ENCODE measurements at places on chromosomes 4 and X.

DNA sequence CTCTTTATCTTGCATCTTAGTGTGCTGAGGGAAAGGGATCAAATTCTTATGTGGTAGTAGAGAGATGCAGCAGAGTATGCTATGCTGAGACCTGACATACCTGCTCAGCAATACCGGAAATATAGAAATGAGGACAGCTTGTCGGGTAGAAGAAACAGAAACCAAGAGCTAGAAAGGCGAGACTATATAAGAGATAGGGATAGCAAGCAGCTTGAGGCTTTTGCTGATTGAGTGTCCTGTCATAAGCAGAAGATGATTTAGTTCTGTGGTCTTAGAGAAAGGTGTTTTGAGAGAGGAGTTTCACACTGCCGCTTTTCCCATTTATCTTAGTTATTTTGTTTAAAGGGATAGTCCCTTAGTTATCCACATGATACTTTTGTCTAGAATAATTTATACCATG lies 31.7 kb downstream of the USP9X start:
- no peak for DNase-seq

- no peak for DNase-seq
These were observed 27.8 kb upstream of the RNF128 start for GRCh38 chrX:106698693-106699092.

DNA sequence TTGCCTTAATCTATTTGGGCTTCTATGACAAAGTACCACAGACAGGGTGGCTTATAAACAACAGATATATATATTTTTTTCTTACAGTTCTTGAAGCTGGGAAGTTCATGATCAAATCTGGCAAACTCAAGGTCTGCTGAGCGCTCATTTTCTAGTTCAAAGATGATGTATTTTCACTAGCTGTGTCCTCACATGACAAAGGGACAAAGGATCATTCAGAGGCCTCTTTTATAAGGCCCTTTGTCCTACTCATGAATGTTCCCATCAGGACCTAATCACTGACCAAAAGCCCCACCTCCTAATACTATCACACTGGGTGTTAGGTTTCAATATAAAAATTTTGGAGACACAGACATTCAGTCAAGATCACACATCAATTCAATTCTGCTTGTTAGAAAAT lies 2025.2 kb downstream of the PCDH7 start:
- no peak for DNase-seq

DNA sequence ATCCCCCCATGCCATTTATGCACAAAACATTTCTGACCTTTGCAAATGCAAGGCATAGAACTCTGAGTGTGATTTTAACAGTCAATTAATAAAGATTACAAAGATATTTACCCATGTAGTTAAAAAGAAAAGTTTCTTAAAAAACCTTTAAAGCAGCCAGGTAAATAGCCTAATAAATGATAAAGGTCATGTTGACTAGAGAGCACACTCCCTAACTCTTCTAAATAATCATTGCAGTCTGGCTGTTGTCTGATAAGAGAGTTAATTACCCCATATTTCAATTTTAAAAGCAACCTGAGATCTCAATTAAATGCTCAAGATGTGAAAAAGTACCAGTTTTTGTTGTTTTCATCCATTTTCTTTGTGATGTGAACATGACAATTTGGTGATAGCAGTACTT lies 291.5 kb upstream of the SMIM31 start:
- no peak for DNase-seq

DNA sequence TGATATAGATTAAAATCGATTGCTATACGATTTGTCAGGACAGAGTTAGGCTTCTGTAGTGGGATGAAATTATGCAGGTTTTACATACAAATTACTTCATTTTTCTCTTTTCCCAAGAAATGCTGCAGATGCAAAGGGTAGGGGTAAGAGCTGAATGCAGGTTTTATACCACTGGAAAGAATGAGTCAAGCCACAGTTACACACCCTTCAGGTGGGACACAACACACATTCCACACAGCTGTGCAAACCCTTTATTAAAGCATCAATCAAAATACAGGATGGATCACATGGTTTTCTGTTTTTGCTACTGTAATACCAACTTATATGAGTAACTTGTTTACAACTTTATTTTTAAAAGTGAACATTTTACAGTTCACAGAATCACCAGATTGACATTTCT lies 39.8 kb downstream of the MFAP3L start:
- no peak for DNase-seq

- no peak for DNase-seq
These were observed 52.1 kb downstream of the NDST3 start for GRCh38 chr4:118086344-118086743.

DNA sequence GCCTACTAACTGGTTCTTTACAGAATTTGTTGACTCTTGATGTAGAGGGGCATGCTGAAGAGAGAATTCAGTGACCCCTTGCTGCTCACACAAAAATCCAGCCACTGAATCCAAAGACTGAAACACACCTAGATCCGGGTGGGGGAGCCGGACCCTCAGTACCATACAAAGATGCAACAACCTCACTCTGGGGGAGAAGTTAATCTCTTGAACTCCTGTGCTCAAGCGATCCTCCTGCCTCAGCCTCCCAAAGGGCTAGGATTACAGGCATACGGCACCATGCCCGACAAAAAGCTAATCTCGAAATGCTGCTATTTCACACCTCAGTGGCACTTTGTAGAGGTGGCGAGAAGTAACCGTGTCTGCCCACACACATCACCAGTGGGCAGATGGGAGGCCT lies 88.8 kb upstream of the HELT start:
- DNase-seq: no peak

DNA sequence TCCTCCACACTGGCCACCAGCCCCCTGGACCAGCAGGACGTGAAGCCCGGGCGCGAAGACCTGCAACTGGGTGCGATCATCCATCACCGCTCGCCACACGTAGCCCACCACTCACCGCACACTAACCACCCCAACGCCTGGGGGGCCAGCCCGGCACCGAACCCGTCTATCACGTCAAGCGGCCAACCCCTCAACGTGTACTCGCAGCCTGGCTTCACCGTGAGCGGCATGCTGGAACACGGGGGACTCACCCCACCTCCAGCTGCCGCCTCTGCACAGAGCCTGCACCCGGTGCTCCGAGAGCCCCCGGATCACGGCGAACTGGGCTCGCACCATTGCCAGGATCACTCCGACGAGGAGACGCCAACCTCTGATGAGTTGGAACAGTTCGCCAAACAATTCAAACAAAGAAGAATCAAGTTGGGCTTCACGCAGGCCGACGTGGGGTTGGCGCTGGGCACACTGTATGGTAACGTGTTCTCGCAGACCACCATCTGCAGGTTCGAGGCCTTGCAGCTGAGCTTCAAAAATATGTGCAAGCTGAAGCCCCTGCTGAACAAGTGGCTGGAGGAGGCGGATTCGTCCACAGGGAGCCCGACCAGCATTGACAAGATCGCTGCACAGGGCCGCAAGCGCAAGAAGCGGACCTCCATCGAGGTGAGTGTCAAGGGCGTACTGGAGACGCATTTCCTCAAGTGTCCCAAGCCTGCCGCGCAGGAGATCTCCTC lies 600 bp downstream of the POU3F4 start:
- DNase-seq: no peak

GRCh38 chr4:32030406-32030805 lies 1310.2 kb downstream of the PCDH7 start:
- DNase-seq: no peak

DNA sequence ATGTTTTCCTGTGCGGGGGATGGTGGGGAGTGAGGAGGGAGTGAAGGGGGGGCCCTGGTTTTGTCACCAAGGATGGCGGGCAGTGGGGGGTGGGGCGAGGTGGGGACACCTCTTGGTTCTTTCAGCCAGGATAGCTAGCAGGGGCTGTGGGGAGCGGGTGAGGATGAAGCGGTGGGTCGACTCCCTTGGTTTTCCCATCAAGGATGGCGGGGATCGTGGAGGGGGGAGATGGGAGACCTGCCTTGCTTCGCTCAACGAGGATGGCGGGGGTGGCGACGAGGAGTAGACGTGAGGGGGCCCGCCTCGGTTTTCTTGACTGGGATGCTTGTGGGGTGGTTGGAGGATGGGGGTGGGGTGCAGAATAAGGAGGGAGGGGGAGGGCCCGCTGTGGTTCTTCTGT lies 643 bp downstream of the FHL1 start:
- no peak for DNase-seq

GRCh38 chrX:19543951-19544381 lies 28.7 kb upstream of the MAP3K15 start:
- no peak for DNase-seq

DNA sequence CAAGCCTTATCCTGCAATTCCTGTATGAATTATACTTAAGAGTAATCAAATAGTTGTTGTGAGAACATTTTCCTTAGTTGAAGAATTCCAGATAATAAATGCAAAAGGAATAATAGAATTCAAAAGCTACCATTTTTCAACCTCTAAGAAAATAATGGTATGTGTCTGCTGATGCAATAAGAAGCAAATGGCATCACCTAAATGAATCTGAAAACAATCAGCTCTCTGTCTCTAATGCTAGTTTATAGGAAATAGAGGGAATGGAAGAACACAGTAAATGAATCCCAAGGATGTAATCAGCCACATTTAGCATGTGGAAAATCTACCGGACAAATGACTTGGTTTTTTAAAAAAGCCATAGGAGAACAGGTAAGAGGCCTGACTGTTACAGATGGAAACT lies 115.1 kb downstream of the DCHS2 start:
- DNase-seq: no peak

DNA sequence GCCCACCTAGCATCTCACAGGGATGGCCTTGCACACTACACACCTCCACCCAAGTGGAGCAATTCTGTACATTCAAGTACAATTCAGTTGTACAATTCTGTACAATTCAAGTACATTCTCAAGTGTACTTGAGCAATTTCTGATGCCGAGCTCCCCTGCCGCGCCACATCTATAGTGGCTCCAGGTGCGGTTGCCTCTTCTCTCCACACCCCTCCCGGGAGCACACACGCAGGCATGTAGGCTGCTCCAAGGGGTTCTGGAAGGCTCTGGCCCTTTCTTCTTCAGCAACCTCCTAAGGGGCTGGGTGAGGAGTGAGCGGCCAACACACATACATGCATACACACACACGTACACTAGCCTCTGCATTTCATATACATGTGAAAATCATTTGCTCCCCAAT lies 18.9 kb upstream of the DUSP9 start:
- DNase-seq: no peak

GRCh38 chr4:1405636-1406393 lies 427 bp downstream of the NKX1-1 start:
- no peak for DNase-seq

DNA sequence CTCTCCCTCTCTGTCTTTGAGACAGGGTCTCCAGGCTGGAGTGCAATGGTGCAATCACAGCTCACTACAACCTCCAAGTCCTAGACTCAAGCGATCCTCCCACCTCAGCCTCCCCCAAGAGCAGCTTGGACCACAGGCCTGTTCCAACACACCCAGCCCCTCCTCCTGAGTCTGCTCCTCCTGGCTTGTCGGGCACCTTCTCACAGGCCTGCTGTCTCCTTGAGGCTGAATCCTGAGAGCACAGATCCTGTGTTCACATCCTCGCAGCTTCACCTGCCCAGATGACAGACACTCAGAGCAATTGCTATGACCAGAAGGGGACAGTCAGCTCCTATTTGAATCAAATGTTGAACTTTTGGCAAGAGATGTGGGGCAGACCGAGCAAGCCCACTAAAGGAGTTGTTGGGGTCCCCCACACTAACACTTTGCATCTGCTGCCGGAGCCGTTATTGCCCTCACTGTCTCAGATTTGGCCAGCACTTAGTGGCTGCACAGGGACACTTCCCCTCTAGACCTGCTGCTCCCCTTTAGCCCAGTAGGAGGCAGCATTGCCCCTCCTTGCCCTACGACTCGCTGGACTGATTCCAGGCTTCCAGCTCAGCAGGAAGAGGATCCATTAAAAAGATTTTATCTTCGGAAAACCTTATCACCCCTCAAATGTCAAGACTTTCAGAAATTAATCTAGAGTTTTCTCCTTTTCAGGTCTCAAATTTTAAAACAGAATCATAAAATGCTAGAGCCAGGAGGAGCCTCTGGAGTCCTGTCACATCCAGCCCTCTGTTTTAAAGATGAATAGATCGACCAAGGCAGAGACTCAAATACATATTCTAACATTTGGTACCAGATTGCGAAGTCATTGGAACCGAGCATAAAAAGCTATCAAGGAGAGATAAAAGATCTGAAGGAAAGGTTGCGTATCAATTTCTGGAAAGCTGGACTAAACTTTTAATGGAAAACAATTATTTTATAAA lies 113.7 kb downstream of the USP46 start:
- peak; percentile 23 for DNase-seq

- no peak for DNase-seq
These were observed 222.7 kb downstream of the DACH2 start for GRCh38 chrX:86370927-86371326.

DNA sequence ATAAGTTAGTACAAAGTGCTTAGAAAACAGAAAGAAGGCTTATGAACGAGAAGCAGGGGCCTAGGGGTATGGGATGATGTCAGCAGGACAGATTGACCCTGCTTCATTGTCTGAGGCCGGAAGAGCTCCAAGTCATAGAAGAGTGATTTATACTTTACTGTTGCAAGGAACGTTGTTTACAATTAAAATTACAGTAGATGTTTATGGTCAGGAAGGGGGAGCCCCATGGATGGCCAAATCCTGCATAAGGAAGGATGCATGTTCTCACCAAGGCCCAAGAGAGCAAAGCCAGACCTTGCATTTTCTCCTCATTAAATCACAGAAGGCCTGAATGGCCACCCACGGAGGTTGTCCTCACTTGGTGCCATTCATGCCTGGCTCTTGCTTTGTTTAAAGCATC lies 115.3 kb downstream of the LDB2 start:
- DNase-seq: no peak

DNA sequence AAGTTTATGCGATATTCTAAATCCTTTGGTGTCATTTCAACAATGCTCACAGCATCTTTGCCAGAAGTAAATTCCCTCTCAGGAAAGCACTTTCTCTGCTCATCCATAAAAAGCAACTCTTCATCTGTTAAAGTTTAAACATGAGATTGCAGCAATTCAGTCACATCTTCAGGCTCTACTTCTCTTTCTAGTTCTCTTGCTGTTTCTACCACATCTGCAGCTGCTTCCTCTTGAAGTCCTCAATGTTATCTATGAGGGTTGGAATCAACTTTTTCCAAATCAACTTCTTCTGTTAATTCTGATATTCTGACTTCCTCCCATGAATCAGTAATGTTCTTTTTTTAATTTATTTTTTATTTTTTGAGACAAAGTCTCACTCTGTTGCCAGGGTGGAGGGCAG lies 100.9 kb downstream of the LCORL start:
- DNase-seq: no peak

DNA sequence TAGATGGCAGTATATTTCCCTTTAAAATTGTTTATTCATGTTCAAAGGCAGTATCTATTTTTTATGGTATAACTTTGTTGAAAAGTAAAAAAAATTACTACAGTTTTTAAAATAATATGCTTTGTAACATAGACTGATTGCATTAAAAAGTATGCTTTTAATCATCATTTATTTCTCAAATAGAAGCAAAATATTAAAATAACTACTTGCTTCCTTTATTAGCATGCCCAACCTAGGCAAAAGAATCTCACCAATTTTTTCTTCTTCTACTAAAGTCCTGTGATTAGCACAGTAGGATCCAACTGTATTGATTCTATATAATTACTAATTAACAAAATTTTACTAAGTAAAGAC lies 69.6 kb upstream of the NFKB1 start:
- DNase-seq: no peak

GRCh38 chrX:51395810-51396728 lies 63.4 kb downstream of the NUDT10 start:
- DNase-seq: peak; percentile 32

All from activated CD8-positive, alpha-beta memory T cell treated with anti-CD3 and anti-CD28 coated beads for 1 hour (primary cell).